ENCODE measurements at places on chromosomes 6 and 20.

GRCh38 chr6:21613809-21614208 lies 20.3 kb downstream of the SOX4 start:
- DNase-seq = no peak

GRCh38 chr6:170179616-170180324 lies 111.1 kb downstream of the DLL1 start:
- DNase-seq = no peak

GRCh38 chr6:127185437-127185995 lies 67.0 kb downstream of the RSPO3 start:
- DNase-seq = no peak

- DNase-seq = no peak
These were observed 2.0 kb upstream of the PNPLA1 start for GRCh38 chr6:36267731-36268477.

GRCh38 chr20:13238001-13238653 lies 17.1 kb downstream of the ISM1 start:
- no peak for DNase-seq

DNA sequence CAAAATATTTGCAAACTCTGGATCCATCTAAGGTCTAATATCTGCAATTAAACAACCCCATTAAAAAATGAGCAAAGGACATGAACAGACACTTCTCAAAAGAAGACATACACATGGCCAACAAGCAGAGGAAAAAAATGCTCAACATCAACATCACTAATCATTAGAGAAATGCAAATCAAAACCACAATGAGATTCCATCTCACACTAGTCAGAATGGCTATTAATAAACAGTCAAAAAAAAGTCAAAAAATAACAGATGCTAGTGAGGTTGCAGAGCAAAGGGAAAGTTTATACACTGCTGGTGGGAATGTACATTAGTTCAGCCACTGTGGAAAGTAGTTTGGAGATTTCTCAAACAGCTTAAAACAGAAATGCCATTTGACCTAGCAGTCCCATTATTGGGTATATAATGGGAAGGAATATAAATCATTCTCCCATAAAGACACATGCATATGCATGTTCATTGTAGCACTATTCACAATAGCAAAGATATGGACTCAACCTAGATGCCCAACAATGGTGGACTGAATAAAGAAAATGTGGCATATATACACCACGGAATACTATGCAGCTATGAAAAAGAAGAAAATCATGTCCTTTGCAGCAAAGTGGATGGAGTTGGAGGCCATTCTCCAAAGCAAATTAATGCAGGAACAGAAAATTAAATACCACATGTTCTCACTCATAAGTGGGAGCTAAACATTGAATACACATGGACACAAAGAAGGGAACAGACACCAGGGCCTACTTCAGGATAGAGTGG lies 9.1 kb downstream of the ZNFX1 start:
- no peak for DNase-seq

DNA sequence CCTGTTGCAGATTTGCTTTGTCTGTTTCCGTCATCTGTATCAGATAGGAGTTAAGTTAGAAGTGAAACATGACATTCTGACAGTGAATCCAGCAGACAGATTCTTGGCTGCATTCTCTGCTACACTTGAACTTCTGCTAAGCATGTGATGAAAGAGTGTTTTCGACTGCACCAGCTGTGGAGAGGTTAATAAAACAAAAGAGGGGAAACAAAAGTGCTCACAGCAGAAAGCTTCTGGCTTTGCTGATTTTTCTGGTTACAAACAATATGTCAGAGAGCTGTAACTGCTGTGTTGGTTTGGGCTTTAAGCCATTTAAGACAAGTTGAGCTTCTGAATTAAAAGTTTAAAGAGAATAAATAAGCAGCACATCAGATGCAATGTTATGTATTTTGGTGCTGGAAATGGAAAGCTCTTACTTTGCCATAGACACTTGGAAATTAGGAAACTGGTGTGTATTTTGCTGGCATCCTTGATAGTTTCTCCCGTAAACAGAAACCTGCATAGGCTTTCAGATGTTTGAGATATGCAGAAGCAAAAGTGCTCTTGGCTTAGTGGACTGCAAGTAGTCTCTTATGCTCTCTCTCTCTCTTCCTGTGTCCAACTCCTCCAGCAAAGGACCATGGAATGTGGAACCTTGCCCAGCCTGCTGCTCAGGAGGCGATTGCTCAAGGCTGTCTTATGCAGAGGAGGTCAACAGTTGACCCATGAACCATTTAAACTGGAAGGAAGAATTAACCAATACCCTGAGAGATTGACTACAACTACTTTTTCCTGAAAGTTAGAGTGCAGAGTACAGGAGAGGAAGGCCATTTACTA lies 104.9 kb downstream of the RPS12 start:
- DNase-seq = peak; percentile 34

- DNase-seq = peak; percentile 38
These were observed 56.3 kb upstream of the CD93 start for GRCh38 chr20:23142162-23143050.
